HAP-1 (cell line): ENCODE measurements at places on chromosomes 1 and 21.

- DNase-seq = no peak
Observed at GRCh38 chr1:1361233-1361981, 3.1 kb upstream of the MXRA8 start.

DNA sequence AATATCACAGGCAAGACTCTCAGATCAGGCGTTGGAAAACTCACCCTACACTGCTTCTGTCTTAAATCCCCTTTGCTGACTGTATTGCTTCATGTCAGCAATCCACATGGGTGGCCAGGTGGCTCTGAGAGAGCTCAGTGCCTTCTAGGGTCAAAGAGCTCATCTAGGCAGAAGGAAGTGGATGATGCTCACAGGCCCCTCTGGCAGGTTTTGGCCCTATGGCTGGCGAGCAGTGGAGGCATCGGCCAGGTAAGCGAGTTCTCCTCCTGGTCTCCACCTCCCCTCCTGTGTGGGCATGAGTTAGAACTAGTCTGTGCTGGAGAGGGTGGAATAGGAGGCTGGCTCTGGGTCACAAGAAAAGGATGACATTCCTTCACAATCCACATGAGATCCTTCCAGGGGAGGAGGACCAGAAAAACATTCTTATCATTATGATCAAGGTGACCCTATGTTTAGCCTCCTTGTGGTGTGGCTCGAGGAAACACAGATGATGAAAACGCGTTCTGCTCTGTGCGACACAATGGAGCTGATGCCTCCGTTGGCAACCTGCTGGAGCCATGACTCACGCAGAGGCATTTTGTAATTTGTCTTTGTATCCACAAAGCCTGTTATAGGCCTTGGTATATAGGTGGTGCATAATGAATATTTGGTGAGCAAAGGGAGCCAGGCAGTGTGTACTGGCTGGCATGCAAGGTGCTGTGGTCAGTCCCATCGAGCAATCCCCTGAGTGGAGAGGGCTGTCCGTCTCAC, 264.6 kb upstream of the RAB4A start:
- DNase-seq = no peak

DNA sequence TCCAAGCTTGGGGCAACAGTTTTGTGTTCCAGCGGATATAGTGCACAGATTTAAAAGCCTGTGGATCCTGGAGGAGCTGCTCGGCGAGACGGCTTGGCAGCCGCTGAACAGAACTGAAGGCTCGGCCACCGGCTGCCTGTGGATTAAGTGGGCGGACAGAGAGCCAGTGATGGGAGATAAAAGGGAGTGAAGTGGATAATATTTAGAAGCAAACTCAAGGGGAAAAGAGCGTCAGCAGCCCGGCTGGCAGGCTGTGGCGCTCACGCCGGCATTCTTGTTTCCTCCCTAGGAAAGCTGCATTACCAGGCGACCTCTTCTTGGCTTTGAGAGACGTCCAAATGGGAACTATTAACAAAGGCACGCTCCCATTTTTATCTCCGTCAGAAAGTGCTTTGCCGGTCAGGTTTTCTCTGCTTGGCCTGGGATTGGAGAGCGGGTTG, 10.4 kb downstream of the TRABD2B start:
- no peak for DNase-seq

- no peak for DNase-seq
Observed at GRCh38 chr1:162179121-162179520, 109.6 kb downstream of the NOS1AP start.

- DNase-seq = no peak
Observed at GRCh38 chr1:188382851-188383250, 1554.1 kb downstream of the PLA2G4A start.

DNA sequence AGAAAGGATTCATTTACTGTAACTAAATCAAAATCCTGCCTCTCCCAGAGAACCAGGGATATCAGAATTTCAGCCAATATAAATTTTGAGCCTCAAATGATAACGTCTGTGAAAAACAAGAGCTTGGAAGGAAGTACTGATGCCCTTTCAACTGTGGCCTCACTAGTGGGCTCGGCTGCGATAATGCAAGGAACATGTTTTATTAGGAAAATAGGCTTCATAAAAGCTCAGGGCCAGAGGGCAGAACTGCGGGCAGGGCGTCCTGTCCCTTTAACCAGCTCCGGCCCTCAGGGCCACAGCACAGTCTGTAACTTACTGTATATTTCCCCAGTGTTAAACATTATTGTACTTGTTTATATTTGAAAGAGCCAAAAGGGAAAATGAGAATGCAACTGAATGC, 122.0 kb downstream of the PEX14 start:
- no peak for DNase-seq

- peak; percentile 20 for DNase-seq
Observed at GRCh38 chr1:55702064-55702463, 486.9 kb upstream of the USP24 start.

GRCh38 chr1:57637155-57637554, 213.3 kb upstream of the DAB1 start:
- no peak for DNase-seq

DNA sequence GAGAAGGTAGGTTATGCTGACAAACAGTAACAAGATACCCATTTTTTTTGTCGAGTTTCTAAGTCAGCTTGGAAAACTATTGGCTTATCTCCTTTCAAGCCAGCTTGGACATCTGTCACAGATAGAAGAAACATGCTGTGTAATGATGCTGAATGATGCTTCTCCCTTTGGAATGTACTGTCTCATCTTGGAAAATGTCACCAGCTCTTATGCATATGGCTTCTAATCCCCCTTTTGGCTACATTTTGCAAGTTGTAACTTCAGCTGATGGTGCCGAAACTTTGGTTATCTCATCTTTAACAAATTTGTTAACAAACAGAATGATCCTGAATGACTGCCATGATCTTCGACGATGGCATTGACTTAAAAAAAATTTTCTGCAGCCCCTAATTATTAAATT, 68.8 kb upstream of the ST6GALNAC3 start:
- DNase-seq = no peak

- no peak for DNase-seq
Observed at GRCh38 chr1:29869802-29870201, 633.5 kb downstream of the PTPRU start.

- DNase-seq = no peak
Observed at GRCh38 chr1:235304549-235305451, 23.2 kb downstream of the ARID4B start.

- DNase-seq = no peak
Observed at GRCh38 chr21:40636026-40636425, 210.9 kb downstream of the DSCAM start.

DNA sequence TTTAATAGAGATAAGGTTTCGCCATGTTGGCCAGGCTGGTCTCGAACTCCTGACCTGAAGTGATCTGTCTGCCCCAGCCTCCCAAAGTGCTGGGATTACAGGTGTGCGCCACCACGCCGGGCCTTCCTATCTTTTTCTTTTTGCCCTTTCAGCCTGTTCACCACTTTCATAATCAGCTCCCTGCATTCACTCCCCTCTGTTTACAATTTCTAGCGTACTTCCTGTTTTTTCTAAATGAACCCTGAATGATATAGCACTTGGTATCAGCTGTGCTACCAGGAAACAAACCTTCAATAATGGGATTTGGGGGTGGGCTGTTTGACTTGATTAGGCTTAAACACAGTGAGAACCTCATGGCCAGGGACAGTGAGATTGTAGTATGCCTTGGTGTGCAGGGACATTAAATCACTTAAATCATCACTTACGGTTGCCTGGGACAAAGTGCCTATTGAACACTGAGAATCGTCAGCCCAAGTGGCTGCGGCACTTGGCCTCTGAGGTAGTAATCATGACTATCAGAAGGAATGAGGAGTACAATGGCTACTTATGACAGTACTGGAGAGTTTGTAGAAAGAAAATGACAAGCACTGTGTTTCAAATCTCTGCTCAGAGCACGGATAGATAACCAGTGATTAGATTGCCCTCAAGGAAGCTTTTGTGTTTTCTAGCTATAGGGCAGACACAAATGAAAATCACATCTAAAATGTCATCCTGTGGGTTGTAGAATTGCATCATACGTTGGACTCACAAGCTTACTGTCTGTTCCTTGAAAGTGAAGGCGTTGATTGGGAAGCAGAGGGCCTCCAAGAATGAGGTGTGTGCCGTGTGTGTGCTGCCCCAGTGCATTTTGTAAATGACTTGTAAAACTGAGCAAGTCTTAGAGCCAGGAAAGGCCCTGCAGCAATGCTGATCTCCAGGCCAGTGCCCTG, 661.8 kb downstream of the MATN1 start:
- DNase-seq = no peak

DNA sequence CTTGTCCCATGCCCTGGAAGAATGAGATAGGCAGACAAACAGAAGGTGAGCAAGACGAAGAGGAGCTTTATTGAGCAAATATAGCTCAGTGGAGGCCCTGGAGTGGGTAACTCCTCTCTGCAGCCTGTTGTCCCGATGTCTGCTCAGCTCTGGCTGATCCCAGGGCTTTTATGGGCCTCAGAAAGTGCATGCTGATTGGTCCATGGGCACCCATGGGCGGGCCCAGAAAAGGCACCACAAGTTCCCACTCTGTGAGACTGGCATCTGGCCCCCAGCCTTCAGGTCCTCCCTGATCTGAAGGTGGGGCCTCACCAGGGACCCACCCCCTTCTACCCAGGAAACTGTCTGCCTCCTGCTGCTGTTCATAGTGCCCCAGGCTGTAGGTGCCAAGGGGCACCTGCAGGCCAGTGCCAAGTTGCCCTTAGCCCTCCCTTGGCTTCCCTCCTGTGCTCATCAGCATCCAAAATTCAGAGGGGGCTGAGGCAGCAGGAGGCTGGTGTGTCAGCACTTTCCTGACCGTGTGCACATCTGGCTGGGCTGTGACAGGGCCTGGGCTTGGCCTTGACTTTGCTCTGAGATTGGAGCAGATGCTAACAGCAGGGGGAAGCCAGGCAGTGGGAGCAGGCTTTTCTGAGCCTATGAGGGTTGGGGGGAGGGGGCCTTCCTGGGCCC, 35.4 kb downstream of the ACTL8 start:
- DNase-seq = no peak

DNA sequence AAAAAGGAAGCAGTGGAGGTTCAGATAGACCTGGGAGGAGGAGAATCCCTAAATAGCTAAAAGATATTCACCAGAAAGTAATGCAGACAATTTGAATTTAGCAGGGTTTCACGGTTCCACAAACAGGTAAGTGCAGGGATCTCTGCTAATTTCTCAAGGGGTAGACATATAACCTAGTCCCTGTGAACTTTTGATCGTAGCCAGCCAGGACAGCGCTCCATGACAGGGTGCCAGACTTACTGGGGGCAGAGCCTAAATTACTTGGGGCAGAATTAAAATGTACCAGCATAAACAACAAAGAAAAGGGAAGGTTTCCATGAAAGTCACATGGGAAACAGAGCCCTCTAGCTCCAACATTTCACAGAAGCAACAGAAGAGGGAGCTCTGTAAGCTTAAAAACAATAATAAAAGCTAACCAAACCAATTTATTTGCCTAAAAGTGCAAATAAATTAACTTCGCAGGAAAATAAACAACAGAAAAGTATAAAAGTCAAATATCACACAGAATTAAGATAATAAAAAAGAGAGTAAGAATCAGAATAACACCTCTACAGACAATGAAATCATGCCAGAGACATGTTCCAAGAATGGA, 198.3 kb downstream of the DUSP10 start:
- no peak for DNase-seq

GRCh38 chr1:18879791-18880309, 20.4 kb upstream of the TAS1R2 start:
- peak; percentile 75 for DNase-seq

DNA sequence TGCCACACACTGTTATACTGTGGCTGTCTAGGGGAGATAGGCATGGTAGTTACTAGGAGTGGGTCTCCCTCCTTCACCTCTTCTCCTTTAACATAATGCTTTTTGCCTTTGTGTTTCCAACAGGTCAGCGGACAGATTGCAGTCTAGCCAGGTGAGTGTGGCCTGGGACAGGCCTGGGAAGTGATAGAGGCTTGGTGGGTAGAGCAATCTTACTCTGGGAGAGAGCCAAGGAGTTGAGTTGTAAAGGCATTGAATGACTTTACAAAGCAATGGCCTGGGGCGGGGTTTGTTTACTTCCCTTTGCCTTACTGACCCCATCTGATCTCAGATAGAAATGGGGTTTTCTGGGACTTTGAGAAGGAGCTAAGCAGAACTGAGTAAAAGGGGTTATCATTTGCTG, 51.0 kb upstream of the IKBKE start:
- DNase-seq = no peak

DNA sequence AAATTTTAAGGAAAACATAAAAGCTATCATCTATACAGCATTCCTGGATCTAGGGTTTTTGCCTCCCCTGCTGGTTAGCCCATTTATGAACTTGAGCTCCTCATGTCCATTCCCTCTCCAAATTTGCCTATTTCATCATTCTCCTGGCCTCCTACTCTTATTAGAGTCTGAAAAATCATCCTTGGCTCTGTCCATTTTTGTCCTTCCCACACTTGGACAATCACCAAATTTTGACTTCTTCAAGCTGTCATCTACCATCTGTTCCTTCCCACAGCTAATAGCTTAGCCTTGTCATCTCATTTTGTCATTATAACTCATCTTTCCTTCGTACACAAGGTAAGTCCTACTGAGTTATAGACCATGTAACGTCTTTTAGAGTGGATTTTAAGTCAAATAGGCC, 2.2 kb upstream of the HENMT1 start:
- no peak for DNase-seq

GRCh38 chr1:21659099-21659923, 9.8 kb downstream of the RAP1GAP start:
- peak; percentile 86 for DNase-seq

- no peak for DNase-seq
Observed at GRCh38 chr1:72780212-72780611, 497.9 kb upstream of the NEGR1 start.

DNA sequence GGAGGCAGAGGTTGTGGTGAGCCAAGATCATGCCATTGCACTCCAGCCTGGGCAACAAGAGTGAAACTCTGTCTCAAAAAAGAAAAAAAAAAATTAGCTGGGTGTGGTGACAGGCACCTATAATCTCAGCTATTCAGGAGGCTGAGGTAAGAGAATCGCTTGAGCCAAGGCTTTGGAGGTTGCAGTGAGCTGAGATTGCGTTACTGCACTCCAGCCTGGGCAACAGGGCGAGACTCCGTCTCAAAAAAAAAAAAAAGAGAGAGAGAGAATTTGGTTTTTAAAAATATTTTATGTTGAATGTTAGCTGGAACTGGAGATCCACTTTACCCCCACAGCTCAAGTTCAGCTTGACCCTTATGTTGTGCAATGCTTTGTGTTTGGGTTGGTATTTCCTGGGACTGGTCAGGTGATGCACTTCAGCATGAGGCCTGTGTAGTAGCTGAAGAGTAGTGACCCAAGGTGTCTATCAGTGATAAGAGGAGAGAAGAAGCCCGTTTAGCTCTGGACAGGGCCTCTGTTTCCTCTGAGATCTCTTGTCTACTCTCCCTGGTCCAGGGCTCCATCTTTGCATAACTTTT, 36.8 kb upstream of the MACF1 start:
- no peak for DNase-seq

DNA sequence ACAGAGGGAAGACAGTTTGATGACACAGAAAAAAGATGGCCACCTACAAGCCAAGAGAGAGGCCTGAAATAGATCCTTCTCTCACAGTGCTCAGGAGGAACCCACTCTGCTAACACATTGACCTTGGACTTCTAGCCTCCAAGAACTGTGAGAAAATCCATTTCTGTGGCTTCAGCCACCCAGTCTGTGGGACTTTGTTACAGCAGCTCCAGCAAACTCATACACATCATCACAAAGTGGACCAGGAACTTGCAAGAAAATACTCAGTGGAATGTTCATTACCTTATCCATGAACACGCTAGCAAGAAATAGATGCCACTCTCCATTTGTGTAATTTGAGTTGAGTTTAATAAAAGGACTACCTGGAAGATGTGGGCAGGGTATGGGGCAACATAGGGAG, 38.1 kb upstream of the VWA5B1 start:
- DNase-seq = no peak

GRCh38 chr1:27726173-27727044, 648 bp downstream of the FAM76A start:
- peak; percentile 81 for DNase-seq
